Uterus (tissue), 4 donors: ENCODE measurements at places on chromosomes 16 and 17. TPM values are rescaled to one million over a fixed set of nuclear protein-coding genes. Genes with fewer than 3 reads are reported as not detected.

Gene ALDH3A1
- 1.7 TPM for total RNA-seq

Gene MT2A
- total RNA-seq = 0.77 TPM

Gene PRCD
- 13.4 TPM for total RNA-seq

Gene ODAD4
- 1.8 TPM for total RNA-seq

Gene GNG13
- total RNA-seq = not detected

DNA sequence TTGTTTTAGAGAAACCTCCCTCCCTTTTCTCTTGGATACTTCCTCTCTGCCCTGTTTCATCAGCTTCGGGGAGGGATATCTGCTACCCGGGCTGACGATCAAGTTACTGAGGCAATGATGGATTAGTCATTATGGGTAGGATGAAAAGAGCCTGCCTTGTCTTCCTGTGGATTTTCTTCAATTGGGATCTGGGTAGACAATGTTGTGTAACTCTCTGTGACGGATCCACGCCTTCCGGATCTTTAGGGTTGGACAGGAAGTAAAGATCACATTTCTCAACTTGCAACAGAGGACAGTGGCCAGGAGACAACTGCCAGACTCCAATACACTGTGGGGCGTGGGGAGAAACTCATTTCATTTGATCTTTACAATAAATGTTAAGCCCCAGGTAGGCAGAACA is 11.3 kb upstream of the CHST6 start:
- H3K4me1 ChIP-seq = no peaks in the 10 kb centered on the region
- H3K27me3 ChIP-seq = no peaks in the 10 kb centered on the region
- no peak for DNase-seq
- no peaks in the 10 kb centered on the region for H3K36me3 ChIP-seq
- H3K4me3 ChIP-seq = no peak overlapping the region

DNA sequence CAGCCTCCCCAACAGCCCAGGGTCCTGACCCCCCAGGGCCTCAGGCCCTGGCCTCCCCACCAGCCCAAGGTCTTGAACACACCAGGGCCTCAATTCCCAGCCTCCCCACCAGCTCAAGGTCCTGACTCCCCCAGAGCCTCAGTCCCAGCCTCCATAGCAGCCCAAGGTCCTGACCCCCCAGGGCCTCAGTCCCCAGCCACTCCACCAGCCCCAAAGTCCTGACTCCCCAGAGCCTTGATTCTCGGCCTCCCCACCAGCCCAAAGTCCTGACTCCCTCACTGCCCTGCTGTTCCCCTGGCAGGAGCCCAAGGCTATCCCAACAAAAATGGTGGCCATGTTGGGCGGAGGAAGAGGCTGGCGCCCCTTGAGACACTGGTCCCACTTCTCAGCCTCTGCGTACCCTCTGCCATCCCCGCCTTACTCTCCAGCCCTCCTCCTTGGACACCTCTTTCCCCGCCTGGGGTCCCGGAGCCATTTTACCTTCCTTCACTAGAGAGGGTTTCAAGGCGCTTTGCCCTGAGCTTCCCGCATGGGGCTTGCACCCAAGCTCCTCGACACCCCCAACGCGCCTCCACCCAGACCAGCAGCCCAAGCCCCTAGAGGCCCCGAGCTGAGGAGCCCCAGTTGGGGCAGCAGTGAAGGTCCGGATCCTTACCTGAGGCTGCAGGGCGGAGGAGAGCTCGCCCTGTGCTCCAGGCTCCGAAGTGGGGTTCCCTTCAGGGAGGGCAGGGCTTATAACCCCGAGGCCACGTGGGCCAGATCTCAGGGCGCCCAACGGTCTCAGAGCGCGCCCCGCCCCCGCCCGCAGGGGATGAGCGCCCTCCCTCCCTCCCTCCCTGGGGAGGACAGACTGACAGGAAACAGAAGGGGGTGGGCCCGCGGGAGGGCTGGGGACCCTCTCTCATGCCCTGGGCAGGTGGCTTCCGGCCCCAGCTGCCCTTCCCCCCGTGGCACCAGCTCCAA is 3.5 kb upstream of the TSPOAP1 start:
- no peaks in the 10 kb centered on the region for H3K27me3 ChIP-seq
- peak overlapping the region; percentile 14 for H3K4me3 ChIP-seq
- H3K4me1 ChIP-seq = no peaks in the 10 kb centered on the region
- H3K36me3 ChIP-seq = no peaks in the 10 kb centered on the region

DNA sequence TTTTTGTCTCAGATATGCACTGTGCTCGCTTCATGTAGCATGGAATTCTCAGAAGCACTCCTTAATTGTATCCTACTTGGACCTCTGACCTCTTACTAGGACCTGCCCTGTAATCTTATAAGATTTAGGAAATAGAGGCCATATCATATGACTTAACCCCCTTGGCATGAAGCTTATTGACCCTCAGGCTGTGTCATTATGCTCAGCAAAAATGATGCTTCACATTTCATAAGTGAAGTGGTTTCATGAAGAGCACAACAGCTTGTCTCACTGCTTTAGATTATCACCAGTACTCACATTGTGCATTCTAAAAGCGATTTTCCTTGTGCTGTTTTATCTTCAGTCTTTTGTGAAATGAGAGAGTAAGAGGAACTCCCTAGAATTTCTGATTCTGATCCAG is 6.4 kb downstream of the PHKB start:
- no peaks in the 10 kb centered on the region for H3K36me3 ChIP-seq
- DNase-seq = no peak
- no peak overlapping the region for H3K27ac ChIP-seq
- H3K4me1 ChIP-seq = peaks cover 9% of the 10 kb centered on the region

DNA sequence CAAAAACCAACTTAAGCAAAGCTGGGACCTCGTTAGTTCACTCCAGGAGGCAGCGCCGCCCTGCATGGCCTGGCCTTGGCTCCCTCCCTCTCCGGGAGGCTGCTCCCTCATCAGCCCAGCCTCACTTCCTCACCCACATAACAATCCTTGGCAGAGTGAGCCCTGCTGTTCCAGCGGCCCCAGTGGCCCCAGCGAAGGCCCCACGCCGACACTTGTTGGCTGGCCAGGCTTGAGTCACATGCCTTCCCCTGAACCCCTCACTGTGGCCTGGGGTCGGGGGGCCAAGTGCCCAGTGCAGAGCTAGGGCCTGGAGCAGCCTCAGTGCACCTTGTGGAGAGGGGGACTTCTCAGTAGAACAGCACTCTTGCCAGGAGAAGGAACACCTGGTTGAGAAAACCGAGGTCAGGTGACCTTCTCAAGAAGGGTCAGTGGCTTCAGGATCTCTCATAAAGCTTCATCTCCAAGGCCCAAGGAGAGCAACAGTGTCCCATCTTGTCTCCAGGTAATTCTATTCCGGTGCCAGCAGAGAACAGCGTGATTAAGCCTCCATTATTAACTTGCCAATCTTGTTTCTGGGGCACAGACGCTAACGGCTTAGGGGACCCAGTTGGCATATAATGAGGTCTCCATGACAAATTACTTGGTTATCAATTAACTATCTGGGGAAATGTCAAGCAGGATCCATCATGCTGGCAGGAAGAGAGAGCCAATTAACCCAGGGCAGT is 26.8 kb downstream of the ENDOV start:
- H3K27ac ChIP-seq = no peak overlapping the region
- no peak for DNase-seq
- no peaks in the 10 kb centered on the region for H3K4me1 ChIP-seq
- no peaks in the 10 kb centered on the region for H3K36me3 ChIP-seq

DNA sequence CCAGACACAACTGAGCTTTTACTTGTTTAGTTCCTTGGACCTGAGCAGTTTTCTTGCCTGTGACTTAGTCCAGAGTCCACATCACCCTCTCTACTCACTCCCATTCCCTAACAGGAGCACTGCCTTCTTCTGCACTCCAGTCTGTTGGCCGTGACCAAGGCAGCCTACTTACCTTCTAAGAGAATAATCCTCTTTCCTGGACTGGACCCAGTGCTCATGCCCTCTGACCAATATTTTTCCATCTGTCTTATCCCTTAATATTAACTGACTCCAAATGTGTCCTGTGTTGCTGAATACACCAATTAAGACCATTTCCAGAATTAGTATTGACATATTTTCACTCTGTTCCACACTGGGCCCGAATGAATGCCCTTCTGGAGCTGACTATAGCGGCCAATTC is 681.0 kb upstream of the KIF2B start:
- no peaks in the 10 kb centered on the region for H3K36me3 ChIP-seq
- H3K27me3 ChIP-seq = no peaks in the 10 kb centered on the region
- no peaks in the 10 kb centered on the region for H3K4me1 ChIP-seq
- no peak overlapping the region for H3K27ac ChIP-seq

DNA sequence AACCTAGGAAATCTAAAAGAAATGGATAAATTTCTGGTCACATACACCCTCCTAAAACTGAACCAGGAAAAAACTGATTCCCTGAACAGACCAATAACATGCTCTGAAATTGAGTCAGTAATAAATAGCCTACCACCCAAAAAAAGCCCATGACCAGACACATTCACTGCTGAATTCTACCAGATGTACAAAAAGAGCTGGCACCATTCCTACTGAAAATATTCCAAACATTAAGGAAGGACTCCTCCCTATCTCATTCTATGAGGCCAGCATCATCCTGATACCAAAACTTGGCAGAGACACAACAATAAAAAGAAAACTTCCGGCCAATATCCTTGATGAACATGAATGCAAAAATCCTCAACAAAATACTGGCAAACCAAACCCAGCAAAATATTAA is 52.9 kb downstream of the TTC19 start:
- H3K4me3 ChIP-seq = no peak overlapping the region
- no peaks in the 10 kb centered on the region for H3K36me3 ChIP-seq
- H3K4me1 ChIP-seq = no peaks in the 10 kb centered on the region

GRCh38 chr16:26672206-26672605 is 394.5 kb upstream of the C16orf82 start:
- no peaks in the 10 kb centered on the region for H3K36me3 ChIP-seq
- no peaks in the 10 kb centered on the region for H3K27me3 ChIP-seq
- no peak overlapping the region for H3K4me3 ChIP-seq
- no peaks in the 10 kb centered on the region for H3K4me1 ChIP-seq
- no peak for DNase-seq

- no peaks in the 10 kb centered on the region for H3K4me1 ChIP-seq
- no peak for DNase-seq
- H3K4me3 ChIP-seq = peak within 1 kb of the TSS; percentile 18
- H3K36me3 ChIP-seq = no peaks in the 10 kb centered on the region
- peak within 1 kb of the TSS; percentile 61 for H3K27ac ChIP-seq
These were observed at the start of gene ITGB4 for GRCh38 chr17:75720656-75721462. Gene ITGB4 (plus strand): TSS chr17:75721459. CDS start chr17:75724704, 3,245 bp downstream.

GRCh38 chr17:83189044-83190003 is 109.9 kb downstream of the METRNL start:
- peak; percentile 18 for DNase-seq
- no peak overlapping the region for H3K4me3 ChIP-seq
- H3K4me1 ChIP-seq = no peaks in the 10 kb centered on the region
- H3K36me3 ChIP-seq = no peaks in the 10 kb centered on the region

- H3K4me3 ChIP-seq = no peak overlapping the region
- H3K27me3 ChIP-seq = no peaks in the 10 kb centered on the region
- H3K36me3 ChIP-seq = no peaks in the 10 kb centered on the region
- no peak overlapping the region for H3K27ac ChIP-seq
- no peaks in the 10 kb centered on the region for H3K4me1 ChIP-seq
These were observed 187.0 kb upstream of the RPL38 start for GRCh38 chr17:74016461-74016860.

DNA sequence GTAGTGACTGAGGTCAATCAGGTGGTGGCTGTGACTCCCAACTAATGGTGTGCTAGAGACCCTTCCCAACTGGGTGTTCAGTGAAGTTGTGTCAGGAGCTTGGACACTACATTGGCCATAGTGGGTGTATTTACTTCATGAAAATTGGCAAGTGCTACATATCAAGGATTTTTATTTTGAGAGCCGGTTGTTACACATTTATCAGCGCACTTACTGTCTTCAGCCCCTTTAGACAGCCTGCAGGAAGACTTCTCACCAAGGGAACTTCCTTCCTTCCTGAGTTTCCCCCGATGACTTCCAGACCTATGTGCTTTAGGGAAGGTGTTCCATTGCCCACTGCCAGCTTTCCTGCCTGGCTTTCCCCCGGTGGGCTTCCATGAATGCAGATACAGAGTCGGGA is 261.2 kb downstream of the CBLN1 start:
- no peaks in the 10 kb centered on the region for H3K27me3 ChIP-seq
- H3K27ac ChIP-seq = no peak overlapping the region
- H3K4me3 ChIP-seq = no peak overlapping the region
- no peak for DNase-seq

GRCh38 chr17:79304884-79305283 is 230.3 kb downstream of the ENGASE start:
- H3K27ac ChIP-seq = no peak overlapping the region
- H3K4me1 ChIP-seq = peaks cover 18% of the 10 kb centered on the region
- H3K36me3 ChIP-seq = no peaks in the 10 kb centered on the region
- no peak overlapping the region for H3K4me3 ChIP-seq

DNA sequence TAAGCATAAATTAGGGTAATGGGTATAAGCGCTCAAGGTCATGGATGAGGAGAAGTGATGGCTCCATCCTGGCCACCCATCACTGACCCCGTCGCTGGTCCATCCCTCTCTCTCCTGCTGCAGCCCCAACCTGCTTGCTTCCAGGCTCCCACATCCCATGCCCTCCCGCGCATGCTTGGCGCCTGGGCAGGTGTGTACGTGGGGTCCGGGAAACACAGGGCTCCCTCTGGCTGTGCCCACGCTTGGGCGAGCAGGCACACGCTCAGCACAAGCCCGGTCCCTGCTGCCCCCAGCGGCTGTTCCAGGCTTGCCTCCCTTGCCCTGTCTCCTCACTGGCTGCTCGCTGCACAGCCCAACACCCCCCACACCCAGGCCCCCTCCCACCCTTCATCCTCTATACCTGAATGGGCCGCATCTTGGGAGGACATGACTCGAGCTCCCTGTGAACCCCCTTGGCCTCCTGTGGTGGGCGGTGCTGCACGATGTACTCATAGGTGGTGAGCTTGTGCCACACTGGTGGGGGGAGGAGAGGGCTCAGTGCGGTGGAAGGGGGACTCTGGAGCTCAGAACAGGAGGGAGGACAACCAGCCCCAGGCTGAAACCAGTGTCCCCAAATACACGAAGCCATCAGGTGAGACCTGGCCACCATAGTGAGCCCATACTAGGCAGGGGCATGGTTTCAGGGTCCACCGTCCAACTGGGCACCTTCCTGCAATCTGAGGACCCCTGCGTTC is 4.7 kb upstream of the TPPP3 start:
- no peak for DNase-seq
- H3K36me3 ChIP-seq = no peaks in the 10 kb centered on the region
- H3K4me3 ChIP-seq = no peak overlapping the region
- peak overlapping the region; percentile 46 for H3K27ac ChIP-seq
- peaks cover 25% of the 10 kb centered on the region for H3K4me1 ChIP-seq

GRCh38 chr17:14228903-14229302 is 7.8 kb downstream of the CDRT15 start:
- H3K4me3 ChIP-seq = no peak overlapping the region
- H3K27ac ChIP-seq = no peak overlapping the region
- no peak for DNase-seq
- H3K4me1 ChIP-seq = no peaks in the 10 kb centered on the region

- peaks cover under 1% of the 10 kb centered on the region for H3K4me1 ChIP-seq
- no peak overlapping the region for H3K4me3 ChIP-seq
- no peaks in the 10 kb centered on the region for H3K36me3 ChIP-seq
- H3K27ac ChIP-seq = no peak overlapping the region
- H3K27me3 ChIP-seq = no peaks in the 10 kb centered on the region
These were observed 4.1 kb upstream of the TMEM11 start for GRCh38 chr17:21218101-21218500.

- no peak for DNase-seq
- H3K36me3 ChIP-seq = no peaks in the 10 kb centered on the region
- H3K27ac ChIP-seq = no peak overlapping the region
These were observed 11.5 kb downstream of the MAPT start for GRCh38 chr17:45905814-45906213.
